CD8-positive, alpha-beta memory T cell (primary cell): ENCODE measurements at places on chromosomes 16 and 17. TPM values are rescaled to one million over a fixed set of nuclear protein-coding genes. Genes with fewer than 3 reads are reported as not detected.
A peak's percentile ranks its signal among the peaks of the same experiment; 100 is the strongest.

The CPHXL2 gene
- total RNA-seq, result not detected

- DNase-seq, result no peak
Observed at GRCh38 chr17:82391496-82392066, 20.0 kb downstream of the UTS2R start.

The SMURF2 gene
- 19.0 TPM for total RNA-seq

The CAPNS2 gene
- total RNA-seq, result not detected

- DNase-seq, result no peak
Observed at GRCh38 chr17:1340371-1340770, 59.7 kb downstream of the YWHAE start.

The PPM1E gene
- total RNA-seq, result not detected

- DNase-seq, result peak; percentile 40
Observed at GRCh38 chr17:76727745-76728456, 1.3 kb downstream of the METTL23 start.

- DNase-seq, result peak; percentile 5
Observed at GRCh38 chr16:17470182-17470907, 415 bp downstream of the XYLT1 start.

The AIPL1 gene
- total RNA-seq, result not detected

The CTRL gene
- 4.9 TPM for total RNA-seq

DNA sequence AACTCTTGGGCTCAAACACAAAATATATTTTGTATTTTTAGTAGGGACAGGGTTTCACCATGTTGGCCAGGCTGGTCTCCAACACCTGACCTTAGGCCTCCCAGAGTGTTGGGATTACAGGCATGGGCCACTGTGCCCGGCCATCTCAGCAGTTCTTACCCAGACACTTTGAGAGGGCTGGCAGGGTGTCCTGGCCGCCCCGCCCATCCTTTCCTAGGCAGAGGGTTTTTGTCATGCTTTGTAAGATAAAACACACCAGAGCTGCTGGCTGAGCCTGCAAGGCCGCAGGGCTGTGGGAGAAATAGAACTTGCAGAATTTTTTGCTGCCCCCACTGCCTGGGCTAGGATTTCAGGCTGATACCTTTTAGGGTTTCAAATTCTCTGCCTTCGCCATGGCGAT is 8.7 kb downstream of the PPL start:
- no peak for DNase-seq

DNA sequence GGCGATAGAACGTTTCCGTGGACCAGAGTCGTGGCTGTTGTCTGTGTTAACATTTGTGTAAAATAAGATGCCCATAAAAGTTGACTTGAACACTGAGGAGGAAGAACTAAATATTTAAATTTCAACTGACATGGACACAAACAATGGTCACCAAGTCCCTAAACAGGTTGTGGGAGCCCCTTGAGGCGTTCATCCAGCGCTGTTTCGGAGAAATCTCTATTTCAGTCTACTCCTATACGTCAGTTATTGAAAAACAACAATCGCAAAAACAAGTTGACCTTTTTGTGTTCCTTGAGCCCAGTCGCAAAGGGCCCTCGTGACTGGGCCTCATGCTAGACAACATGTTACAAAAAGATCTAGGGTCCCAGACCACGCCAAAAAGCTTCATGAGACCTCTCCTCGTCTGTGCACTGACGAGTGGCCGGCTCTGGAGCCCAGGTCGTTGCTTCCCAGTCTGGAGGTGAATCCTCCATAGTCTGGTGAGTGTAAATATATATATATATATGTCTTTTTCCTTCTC is 439 bp upstream of the TMEM231 start:
- DNase-seq, result no peak

GRCh38 chr17:67452681-67453554 is 75.8 kb downstream of the PITPNC1 start:
- DNase-seq, result peak; percentile 78

DNA sequence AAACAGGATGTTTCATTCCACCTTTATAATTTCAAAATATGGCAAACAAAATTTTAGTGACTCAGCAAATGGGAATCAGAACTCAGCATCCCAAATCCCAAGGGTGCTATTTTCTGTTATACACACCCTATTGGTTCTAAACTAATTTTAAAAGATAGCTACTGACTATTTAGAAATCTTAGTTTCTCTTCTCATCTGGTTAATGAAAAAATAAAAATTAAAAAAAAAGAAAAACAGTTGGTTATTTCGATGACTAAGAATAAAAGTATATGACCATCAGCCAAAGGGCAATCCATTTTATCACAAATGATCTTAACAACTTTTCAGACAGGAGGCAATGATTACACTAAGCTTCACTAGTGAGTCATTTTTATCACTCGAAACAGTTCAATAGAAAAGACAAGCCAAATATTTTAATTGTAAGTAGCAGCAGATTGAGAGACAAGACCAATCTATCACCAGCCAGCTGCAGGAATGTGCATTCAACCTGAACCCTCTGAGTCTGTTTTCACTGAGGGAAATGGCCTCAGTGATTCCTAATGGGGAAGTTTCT is 15.2 kb downstream of the PHLPP2 start:
- no peak for DNase-seq

GRCh38 chr17:66415366-66416206 is 113.2 kb downstream of the PRKCA start:
- no peak for DNase-seq

DNA sequence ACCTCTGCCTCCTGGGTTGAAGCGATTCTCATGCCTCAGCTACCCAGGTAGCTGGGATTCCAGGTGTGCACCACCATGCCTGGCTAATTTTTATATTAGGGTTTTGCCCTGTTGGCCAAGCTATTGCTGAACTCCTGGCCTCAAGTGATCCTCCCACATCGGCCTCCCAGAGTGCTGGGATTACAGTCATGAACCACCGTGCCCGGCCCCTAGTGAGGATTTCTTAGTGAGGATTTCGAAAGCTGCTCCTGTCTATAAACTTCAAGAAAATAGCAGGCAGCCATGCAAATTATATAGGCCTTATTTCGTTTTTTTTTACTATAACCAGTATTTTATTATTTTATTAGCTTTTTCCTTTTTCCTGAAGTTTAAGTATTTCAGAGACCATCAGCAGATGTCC is 41.6 kb downstream of the EPN2 start:
- no peak for DNase-seq

- no peak for DNase-seq
Observed at GRCh38 chr16:981695-982144, at the start of gene SOX8. Gene SOX8 (plus strand): TSS chr16:981770. CDS start chr16:981923, 153 bp downstream.

DNA sequence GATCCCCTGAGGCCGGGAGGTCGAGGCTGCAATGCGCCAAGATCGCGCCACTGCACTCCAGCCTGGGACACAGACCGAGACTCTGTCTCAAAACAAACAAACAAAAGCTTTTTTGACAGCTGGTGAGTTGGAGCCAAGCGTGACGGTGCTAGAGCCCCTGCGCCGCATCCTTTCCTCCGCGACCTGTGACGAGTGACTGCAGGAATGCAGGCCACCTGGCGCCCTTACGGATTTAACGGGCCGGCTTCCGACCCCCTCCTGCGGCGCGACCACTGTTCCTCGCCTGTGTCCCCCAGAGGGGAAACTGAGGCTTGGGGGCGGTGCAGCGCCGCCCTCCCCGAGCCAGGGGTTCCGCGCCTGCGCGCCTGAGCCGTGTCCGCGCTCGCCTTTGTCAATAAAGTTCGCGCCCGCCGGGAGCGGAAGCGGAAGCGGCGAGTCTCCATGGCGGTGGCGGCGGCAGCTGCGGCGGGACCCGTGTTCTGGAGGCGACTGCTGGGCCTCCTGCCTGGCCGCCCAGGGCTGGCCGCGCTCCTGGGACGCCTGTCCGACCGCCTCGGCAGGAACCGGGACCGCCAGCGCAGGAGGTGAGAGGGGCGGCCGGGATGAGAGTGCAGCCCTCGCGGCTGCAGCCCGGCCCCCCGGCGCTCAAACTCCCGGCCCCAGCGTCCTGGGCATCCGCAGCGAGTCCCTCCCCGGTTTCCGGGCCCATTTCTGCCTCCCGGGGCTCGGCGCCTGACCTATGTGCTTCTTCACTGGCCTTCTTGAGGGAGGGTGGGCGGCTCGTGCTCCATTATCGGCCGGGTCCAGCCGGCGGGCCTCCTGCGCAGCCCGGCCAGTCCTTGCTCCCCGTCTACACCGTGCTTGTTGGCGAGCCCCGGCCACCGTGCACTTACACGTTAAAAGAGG is at the start of gene PGS1:
Gene PGS1 (plus strand): TSS at position 425 of the 906 bp plus-strand sequence. CDS start 17 bp downstream, at position 442.
- DNase-seq, result peak; percentile 88

The RBFOX1 gene
- not detected for total RNA-seq

DNA sequence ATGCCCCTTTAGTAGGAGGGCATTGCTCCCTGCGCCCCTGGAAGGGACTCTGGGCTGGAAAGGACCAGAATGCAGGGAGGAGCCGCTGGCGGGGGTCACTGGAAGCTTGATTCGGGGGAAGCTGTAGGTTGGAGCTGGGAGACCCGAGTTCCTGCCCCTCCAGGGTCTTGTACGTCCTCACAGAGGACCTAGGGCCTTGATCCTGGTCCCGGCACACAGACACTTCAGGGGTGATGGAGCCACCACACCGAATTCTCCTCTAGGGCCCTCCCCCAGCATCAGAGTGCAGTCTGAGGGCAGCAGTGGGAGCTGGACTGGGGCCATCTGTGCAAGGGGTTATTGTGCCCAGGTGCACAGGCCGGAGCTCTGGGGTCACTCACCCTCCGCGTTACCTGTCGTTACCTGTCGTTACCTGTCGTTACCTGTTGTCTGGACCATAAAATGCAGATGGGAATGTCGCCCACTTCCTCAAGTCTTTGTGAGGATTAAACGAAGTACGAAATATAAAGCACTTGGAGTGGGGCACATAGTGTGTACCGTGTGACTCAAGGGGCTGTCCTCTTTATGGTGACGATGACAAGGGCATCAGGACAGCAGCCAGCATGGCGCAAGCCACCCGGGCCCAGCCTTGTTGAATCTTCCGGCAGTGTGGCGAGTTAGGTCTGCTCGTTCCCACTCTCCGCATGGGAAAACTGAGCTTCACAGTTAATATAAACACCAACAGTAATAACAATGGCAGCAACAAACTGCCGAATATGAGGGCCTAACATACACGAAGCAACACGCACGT is 48.6 kb downstream of the CMIP start:
- DNase-seq, result no peak

- DNase-seq, result no peak
Observed at GRCh38 chr17:50625032-50625871, 9.4 kb upstream of the ABCC3 start.

The OR1D2 gene
- not detected for total RNA-seq

DNA sequence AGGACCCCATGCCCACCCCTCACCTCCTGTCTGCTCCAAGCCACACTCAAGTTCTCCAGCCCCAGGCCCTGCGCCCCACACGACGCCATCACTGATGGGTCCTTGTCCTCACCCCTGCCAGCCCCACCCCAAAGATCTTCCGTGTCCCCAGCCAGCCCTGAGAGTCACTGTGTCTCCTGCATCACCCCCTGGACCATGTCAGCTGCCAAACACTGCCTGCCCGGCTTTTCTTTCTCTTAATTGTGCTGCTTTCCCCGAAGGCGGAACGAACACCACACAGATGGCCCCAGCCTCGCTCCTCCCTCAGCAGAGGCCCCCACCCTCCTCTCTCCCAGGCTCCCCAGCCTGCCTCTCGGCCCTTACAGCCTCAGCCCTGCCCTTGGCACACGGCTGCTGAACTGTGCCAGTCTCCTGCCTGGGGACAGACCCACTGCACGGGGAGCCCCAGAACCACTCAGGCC is 4.8 kb upstream of the GAA start:
- DNase-seq, result no peak

The KCNH4 gene
- 1.5 TPM for total RNA-seq

The ABCA8 gene
- total RNA-seq, result not detected

- DNase-seq, result no peak
Observed at GRCh38 chr16:83118365-83118764, 491.6 kb downstream of the CDH13 start.

DNA sequence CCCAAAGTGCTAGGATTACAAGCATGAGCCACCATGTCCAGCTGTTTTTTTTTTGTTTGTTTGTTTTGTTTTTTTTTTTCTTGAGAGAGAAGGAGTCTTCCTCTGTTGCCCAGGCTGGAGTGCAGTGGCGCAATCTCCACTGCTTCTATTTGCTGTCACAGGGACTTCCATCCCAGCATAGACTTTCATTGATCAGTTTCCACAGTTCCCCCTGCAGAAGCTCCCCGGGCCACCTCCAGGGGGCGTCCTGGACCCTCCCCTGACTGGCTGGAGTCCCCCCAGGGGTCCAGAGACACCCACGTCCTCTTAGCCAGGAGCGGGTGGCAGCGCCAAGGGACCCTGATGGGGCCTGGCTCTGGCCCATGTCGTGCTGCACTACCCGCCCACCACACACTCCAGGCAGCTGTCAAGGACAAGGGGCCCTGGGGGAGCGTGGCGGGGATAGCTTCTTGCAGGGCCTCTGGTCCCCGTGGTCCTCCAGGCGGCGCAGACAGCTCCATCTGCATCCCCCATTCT is 3.1 kb upstream of the NPW start:
- no peak for DNase-seq

The HS3ST4 gene
- total RNA-seq, result not detected

DNA sequence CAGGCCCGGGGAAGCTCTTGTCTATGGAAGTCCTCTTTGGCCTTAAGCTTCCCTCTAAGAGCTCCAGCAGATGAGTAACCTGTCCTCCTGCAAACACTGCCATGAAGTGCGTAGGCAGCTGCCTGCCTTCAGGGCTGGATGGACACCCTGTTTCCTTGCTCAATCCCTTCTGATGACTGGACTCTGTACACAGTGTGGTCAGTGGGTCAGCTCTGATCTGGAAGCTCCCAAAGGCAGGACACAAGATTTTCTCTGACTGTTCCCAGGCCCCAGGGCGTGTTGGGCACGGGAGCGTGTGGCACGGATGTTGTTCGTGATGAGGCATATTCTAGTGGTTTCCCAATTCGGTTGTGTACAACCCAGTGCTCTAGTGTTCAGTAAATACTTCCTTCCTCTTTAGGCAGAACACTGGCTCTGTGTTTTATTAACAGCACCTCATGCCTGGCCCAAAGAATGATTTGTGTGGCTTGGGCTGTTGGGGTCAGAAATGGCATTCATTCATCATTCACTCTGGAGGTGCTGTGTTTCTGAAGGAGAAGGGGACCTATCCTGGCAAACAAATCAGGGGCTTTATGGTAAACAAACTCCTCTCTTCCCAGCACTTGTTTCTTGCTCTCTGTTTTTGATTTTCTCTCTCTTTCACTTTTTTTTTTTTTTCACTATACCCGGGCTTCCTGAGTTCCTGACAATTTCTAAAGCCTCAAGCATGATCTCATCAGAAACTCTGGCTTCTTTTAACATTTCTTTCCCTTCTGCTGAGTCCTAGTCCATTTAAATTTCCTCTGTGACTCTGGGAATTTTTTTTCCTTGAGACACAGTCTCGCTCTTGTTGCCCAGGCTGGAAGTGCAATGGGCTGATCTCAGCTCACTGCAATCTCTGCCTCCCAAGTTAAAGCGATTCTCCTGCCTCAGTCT is 12.0 kb upstream of the RNF157 start:
- no peak for DNase-seq

DNA sequence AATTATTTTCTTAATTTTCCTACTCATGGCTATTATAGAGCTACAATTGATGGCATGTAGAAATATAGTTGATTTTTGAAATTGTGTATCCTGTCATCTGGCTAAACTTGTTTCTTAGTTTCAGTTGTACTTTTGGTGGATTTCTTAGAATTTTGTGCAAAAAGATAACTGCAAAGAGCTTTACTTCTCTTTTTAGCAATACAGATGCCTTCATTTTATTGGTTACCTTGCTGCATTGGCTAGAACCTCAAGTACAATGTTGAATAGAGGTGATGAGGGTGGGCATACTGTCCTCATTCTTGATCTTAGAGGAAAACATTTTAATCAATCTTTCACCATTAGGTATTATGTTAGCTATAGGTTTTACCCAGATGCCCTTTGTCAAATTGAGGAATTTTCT is 67.9 kb downstream of the METRNL start:
- DNase-seq, result no peak

GRCh38 chr17:56594320-56595107 is 1.0 kb downstream of the NOG start:
- no peak for DNase-seq
